Right hindlimb (tissue), 1 donor: ENCODE measurements at places on chromosomes 16 and 17.

- no peak for DNase-seq
These were observed 72.3 kb upstream of the LHX1 start for GRCh38 chr17:36864827-36865430.

- DNase-seq = no peak
These were observed 73.2 kb downstream of the AIPL1 start for GRCh38 chr17:6361733-6362132.

DNA sequence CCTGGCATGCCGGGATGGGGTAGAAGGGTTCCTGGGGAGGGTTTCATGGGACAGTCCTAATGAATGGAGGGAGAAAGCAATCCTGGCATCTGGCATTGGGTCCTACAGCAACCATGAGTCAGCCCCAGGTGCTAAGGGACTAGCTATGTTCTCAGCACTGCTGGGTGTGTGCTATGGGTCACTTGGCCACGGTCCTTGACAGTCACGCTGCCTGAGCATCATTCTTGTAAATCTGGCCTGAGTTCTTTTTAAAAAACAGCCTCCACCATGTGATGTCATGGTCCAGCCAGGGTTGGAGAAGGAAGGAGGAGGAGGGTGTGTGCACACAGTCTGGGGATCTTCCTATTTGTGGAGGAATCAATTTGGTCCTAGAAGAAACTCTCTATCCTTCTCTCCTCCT, 6.2 kb upstream of the RAMP2 start:
- peak; percentile 39 for DNase-seq

DNA sequence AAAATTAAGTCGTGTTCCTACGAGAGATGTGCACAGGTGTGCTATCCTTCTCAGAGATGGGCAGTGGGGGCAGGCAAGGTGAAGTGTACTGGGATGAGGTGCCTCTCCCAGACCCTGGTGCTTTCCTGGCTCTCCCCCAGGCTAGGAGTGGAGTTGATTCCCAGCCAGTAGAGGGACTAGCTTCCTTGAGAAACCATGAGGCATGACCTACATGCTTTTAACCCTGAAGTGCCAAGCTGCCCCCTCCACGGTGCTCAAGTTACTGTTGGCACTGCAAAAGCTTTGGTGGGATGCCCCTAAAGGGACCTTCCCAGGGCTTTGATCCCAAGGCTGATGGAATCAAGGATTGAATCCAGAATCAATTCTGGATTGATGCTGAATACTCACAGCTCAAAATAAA, 47.0 kb upstream of the SREBF1 start:
- no peak for DNase-seq

DNA sequence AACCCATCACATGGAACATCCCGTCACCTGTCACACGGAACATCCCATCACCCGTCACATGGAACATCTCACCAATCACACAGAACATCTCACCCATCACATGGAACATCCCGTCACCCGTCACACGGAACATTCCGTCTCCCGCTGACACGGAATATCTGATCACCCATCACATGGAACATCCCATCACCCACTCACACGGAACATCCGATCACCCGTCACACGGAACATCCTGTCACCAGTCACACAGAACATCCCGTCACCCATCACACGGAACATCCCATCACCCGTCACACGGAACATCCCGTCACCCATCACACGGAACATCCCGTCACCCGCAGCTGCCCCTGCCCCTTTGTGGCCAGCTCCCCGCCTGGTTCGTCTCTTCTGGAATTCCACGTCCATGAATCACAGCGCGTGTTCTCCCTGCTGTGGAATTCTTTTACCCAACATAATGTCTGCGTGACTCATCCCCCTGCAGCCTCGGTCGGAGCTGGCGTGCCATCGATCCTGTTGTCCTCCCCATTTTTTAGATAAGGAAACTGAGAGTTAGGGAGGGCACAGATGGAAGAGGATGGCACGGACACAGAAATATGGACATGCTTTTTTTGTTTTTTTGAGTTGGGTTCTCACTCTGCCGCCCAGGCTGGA, 5.6 kb downstream of the CPNE7 start:
- DNase-seq = no peak

DNA sequence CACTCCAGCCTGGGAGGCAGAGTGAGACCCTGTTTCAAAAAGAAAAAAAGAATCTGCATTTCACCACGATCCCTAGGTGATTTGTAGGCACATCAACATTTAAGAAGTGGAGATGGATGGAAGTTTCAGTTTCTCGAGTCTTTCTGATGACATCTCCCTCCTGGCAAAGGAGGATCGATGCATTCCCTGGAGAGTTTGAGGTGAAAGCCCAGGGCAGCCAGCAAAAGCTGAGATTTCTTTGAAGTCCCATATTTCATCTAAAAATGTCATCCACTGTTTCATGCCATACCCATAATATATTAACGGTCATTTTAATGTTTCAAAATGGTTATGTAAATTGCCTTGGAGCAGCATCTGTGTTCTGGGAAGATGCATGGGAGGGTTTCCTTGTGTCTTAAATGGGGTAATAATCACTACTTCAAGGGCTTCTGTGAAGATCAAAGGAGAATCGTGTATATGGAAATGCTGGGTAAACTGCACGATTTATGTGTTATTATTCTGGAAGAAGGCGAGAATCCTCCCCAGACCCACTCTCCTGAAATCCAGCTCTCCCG, 63.4 kb downstream of the KATNIP start:
- no peak for DNase-seq

DNA sequence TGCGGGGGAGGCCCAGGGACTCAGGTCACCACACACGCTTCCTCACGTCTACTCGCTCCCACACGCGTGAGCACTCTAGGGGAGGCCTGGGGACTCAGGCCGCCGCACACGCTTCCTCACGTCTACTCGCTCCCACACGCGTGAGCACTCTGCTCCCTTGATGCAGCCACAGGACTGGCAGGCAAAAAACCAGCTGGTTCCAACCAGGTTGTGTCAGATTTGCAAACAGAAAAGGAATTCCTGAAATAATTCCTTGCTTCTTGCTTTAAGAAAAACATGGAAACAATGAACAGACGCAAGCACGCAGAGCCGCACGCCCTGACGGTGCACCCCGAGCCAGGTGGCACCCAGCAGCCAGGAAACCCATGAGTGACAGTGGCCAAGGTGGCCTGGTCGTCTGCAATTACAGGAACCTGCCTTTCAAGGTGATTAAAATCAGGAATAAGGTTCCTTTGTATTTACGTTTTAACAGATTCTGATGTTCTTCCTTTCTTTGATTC, 37.9 kb downstream of the LMF1 start:
- no peak for DNase-seq

- DNase-seq = no peak
These were observed 23.1 kb downstream of the ATP2C2 start for GRCh38 chr16:84391151-84392030.
